ENCODE measurements at places on chromosomes 2 and 18. TPM values are rescaled to one million over a fixed set of nuclear protein-coding genes. Genes with fewer than 3 reads are reported as not detected.

The TRIM43 gene
- not detected for total RNA-seq

The ORC4 gene
- total RNA-seq: 109 TPM

The SMYD1 gene
- 5.7 TPM for total RNA-seq

The RAB31 gene
- 37.1 TPM for total RNA-seq

The DNAJC5G gene
- 0.42 TPM for total RNA-seq

The CWC22 gene
- total RNA-seq: 31.0 TPM

The FSIP2 gene
- total RNA-seq: 13.9 TPM

The SERPINB13 gene
- total RNA-seq: 1.7 TPM

The TGFA gene
- 4.1 TPM for total RNA-seq

The SERPINB2 gene
- total RNA-seq: not detected

The UGT1A1 gene
- total RNA-seq: 1.9 TPM

The ST8SIA3 gene
- total RNA-seq: 0.69 TPM

The NT5DC4 gene
- not detected for total RNA-seq

The RNF125 gene
- total RNA-seq: 10.9 TPM

The PPM1B gene
- 67.3 TPM for total RNA-seq

The RAB10 gene
- total RNA-seq: 106 TPM

The TGOLN2 gene
- 58.7 TPM for total RNA-seq

The STAT4 gene
- 7.1 TPM for total RNA-seq

The DARS1 gene
- 106 TPM for total RNA-seq

The SCN3A gene
- total RNA-seq: 6.1 TPM

The MORN2 gene
- 15.3 TPM for total RNA-seq

The PCARE gene
- total RNA-seq: 0.16 TPM

The ALPP gene
- total RNA-seq: not detected

The MOCOS gene
- total RNA-seq: 0.95 TPM

The SCN1A gene
- 0.32 TPM for total RNA-seq

The GKN2 gene
- total RNA-seq: not detected

The GULP1 gene
- total RNA-seq: 119 TPM

The RNF152 gene
- 44.4 TPM for total RNA-seq

The CNOT9 gene
- total RNA-seq: 43.8 TPM

The SLC4A5 gene
- total RNA-seq: 3.8 TPM

The PDE11A gene
- 1.3 TPM for total RNA-seq

The IL36B gene
- not detected for total RNA-seq

The NYAP2 gene
- 0.79 TPM for total RNA-seq

The LONRF2 gene
- 6.7 TPM for total RNA-seq

The CIB4 gene
- not detected for total RNA-seq

The FRZB gene
- total RNA-seq: 3.7 TPM

The STPG4 gene
- total RNA-seq: not detected

The PTMA gene
- total RNA-seq: 778 TPM

The LRRTM4 gene
- 13.9 TPM for total RNA-seq

The RPS27A gene
- 945 TPM for total RNA-seq

The POTEC gene
- not detected for total RNA-seq

The CNGA3 gene
- 0.85 TPM for total RNA-seq

The SCN7A gene
- total RNA-seq: 133 TPM

The ERFE gene
- 0.79 TPM for total RNA-seq

The TCF23 gene
- 0.85 TPM for total RNA-seq

The DPY30 gene
- 59.8 TPM for total RNA-seq

The POLE4 gene
- total RNA-seq: 18.1 TPM

The GAL3ST2 gene
- total RNA-seq: not detected

The KCNG3 gene
- 0.53 TPM for total RNA-seq

The PDCD1 gene
- total RNA-seq: not detected

The TACR1 gene
- total RNA-seq: 1.9 TPM

The DNER gene
- 4.4 TPM for total RNA-seq

The PPM1G gene
- 30.0 TPM for total RNA-seq

The C18orf54 gene
- 17.3 TPM for total RNA-seq
